ENCODE measurements at places on chromosomes 1 and 21.
A peak's percentile ranks its signal among the peaks of the same experiment; 100 is the strongest.

DNA sequence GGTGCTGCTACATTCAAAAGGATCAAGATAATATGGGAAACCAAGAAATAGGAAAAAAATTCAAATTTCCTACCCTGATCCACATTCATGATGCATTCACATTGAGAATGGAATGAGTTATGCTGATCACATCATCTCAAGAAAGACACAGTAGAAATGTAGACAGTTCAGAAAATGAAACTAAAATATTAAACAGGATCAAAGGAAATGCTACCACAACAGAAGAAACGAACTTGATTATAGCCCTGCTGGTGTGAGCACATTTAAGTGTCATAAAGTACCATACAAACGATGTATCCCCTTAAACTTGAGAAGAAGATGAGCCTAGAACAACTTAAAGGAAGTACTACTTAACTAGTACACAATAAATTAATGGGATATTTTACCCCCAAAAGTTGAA lies 21.3 kb downstream of the SYDE2 start:
- no peak for DNase-seq

DNA sequence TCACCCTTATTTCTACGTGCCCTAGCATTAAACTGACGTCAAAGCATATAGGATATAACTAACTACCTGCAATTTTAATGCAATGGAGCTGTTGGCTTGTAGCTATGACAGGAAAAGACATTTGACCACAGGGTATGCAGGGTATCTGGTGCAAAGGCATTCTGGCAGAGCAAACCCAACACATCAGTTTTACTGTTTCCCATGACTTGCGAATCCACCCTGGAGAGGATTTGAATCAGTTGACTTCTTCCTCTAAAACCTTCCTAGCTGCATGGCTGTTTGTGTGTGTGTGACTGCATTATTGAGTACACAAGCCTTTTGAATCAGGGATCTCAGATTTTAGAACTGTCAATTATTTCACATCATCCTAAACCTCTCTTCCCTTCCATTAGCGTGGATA lies 41.7 kb upstream of the SYT14 start:
- DNase-seq, result no peak

DNA sequence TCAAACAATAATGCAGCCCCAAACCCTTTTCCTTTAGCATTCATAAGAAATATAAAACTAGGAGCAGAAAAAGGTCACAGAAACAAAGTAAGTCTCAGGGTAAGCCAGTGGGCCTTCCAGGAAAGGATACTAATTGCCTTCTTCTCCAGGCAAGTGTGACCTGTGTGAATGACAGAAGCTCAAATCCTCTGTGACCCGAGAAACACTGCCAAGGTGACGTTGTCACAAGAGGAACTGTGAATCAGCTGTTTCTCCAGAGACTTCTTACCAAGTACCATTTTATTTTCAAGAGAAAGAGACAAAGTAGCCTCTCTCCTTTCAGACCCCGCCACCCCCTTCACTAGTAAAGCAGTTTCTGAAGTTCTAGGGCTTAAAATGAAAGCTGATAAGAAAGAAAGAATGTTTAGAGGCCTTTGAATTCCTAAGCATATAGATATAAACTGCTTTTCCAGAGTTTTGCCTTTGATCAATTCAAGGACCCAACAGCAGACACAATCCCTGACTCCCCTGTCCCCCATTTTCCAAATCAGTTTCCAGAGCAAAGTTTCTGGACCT lies 155.6 kb downstream of the NUF2 start:
- no peak for DNase-seq

DNA sequence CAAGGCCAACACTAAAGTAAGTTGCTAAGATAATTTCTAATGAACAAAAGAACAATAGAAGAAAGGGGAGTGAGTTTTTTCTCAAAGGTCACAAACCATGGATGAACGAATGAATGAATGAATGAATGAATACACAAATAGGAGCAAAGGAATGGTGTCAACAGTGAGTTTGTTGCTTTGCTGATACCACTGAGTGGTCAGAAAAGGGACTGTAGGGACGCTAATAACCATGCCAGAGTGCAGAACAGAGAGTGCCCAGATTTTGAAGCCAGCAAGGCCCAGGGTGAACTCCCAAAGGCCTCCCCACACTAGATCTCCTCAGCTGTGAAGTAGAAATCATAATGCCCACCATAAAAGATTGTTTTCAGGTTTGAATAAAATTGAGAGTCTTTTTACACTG lies 15.9 kb downstream of the CD58 start:
- DNase-seq, result no peak

DNA sequence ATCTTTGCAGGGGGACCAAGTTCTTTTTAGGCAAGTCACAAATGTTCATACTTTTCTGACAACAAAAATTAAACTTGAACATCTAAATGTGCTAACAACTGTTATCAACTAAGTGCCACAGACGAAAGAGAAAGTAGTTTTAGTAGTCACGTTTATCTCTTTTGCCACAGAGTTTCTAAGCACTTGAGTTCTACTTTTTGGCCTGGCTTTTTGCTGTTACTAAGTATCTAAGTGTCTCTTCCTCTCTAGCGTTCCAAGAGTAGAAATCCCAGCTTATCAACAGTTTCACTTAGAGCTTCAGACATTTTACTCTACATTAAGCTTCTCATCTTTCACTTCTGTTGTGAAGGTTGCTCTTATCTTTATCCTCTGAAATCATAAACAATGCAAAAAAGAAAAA lies 34.2 kb downstream of the GATAD2B start:
- DNase-seq, result no peak

DNA sequence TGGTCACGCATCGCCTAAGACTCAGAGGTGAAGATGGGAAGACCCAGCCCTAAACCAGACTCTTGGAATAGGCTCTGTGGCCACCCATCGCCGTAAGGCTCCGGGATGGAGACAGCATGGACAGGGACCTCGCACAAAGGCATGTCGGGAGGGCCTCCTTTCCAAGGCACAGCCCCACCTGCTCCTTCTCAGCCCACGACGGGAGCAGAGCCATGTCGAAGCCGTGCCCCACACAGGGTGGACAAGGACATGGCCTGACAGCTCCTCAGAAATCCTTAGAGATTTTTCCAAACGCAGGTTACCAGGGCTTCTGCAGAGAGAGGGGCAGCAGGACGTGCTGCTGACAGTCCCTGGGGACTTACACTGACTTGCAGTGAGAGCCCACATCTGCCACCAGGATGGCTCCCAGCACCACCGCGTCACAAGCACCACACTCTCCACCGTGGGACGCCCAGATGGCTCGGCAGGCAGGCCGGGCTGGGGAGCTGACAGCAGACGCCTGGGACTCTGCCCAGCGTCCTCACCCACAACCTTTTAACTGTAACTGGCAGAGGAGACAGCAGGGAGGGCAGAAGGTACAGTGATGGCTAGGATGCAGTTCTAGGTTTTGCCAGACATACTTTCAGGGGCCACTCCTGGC lies 12.0 kb downstream of the SSU72 start:
- DNase-seq, result no peak

GRCh38 chr1:167401260-167401873 lies 117.0 kb downstream of the CD247 start:
- DNase-seq, result peak; percentile 48

- no peak for DNase-seq
Measured at GRCh38 chr1:160062230-160062532, 7.8 kb downstream of the KCNJ10 start.
